Effector memory CD4-positive, alpha-beta T cell (primary cell): ENCODE measurements at places on chromosomes 12 and 14.

- DNase-seq = no peak
These were observed 446 bp upstream of the ZNF641 start for GRCh38 chr12:48351022-48351708.

GRCh38 chr14:52951681-52952554 is 1.1 kb upstream of the FERMT2 start:
- DNase-seq = no peak

GRCh38 chr12:95057424-95057823 is 16.0 kb downstream of the NR2C1 start:
- no peak for DNase-seq

DNA sequence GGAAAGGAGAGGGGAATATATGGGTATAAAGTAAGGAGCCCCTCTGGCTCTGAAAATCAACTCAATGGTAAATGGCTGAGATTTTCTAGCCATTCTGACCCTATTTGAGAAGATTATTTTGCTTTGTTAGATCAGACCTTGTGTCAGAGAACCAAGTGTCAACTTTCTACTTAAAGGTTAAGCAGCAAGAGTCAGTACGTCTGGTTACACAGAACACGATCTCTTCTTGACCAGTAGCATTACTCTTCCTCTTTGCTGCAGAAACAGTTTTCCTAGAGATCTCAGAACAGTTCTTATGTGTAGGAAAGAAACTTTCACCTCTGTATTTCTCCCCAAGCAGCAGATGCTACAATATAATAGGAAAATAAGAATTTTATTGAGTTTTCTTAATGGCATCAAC is 47.4 kb upstream of the BTG1 start:
- DNase-seq = no peak

GRCh38 chr14:52077256-52077979 is 8.6 kb upstream of the NID2 start:
- no peak for DNase-seq

DNA sequence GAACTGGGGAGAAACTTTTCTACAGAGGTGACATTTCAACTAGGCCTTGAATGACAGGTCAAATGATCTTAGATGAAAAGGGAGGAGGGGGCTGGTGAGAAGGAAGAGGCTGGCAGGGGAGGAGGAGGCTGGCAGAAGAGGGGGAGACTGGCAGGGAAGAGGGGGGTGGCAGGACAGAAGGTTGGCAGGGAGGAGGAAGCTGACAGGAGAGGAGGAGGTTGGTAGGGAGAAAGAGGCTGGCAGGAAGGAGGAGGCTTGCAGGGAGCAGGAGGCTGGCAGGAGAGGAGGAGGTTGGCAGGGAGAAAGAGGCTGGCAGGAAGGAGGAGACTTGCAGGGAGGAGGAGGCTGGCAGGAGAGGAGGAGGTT is 63.4 kb upstream of the PPP4R3A start:
- DNase-seq = no peak
